ENCODE measurements at places on chromosomes 13 and 19. TPM values are rescaled to one million over a fixed set of nuclear protein-coding genes. Genes with fewer than 3 reads are reported as not detected.

DNA sequence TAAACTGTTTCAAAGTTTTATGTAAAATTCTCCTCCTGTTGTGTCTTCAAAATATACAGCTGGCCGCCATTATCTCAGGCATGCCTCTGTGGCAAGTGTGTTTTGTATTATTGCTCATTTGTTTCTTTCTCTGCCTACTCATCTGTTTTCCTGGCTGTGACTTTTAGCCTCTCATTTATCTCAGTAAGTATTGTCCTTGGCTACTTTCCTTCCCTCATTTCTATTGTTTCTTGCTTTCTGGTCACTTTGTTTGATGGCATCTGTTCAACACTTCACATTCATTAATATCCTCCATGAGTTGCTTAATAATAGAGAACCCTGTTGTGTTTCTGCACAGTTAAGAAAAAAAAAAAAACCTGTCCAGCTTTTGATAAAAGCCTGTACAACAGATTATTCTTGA, 869.4 kb downstream of the PCDH17 start:
- no peak for DNase-seq
- no peak overlapping the region for H3K27ac ChIP-seq
- no peaks in the 10 kb centered on the region for H3K36me3 ChIP-seq
- H3K27me3 ChIP-seq: no peaks in the 10 kb centered on the region
- H3K4me3 ChIP-seq: no peak overlapping the region

DNA sequence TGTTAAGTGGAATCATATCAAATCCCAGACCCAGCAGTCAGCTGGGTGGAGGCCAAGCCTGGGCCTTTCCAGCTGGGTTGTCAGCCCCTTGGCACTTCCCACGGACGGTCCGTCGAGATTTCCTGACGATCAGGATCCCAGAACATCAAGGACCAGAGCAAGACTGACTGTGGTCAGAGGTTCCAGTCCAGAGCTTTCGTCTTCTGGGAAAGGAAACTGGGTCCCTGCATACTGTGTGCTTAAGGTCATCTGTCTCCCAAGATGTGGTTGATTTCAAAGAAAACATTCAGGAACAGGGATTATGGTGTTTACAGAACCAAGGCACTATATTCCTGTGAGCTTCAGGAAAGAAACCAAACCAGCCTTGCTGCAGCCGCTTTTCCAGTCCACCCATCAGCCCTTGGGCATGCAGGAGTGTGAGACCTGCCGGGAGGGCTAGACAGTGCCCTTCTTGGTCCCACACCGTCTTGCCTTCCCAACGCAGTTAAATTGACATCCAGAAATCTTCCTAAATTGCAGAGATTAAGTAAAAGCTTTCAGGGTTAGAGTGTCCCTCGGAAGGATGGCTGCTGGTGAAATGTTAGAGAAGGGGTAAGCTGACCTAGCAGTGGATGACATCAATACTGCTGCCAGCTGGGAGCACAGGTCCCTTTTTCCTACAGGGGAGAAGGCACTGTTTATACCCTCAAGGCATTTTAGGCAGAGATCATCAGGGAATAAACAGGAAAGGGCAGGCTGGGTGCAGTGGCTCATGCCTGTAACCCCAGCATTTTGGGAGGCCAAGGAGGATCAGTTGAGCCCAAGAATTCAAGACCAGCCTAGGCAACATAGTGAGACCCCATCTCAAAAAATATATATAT, 5.0 kb upstream of the C19orf33 start:
- no peak overlapping the region for H3K27ac ChIP-seq
- H3K4me1 ChIP-seq: no peaks in the 10 kb centered on the region
- no peak overlapping the region for H3K4me3 ChIP-seq
- no peaks in the 10 kb centered on the region for H3K36me3 ChIP-seq
- H3K27me3 ChIP-seq: no peaks in the 10 kb centered on the region

GRCh38 chr13:36675213-36675536, 1.4 kb downstream of the SERTM1 start:
- no peaks in the 10 kb centered on the region for H3K4me1 ChIP-seq
- H3K27ac ChIP-seq: no peak overlapping the region
- no peaks in the 10 kb centered on the region for H3K36me3 ChIP-seq
- no peak overlapping the region for H3K4me3 ChIP-seq
- H3K27me3 ChIP-seq: no peaks in the 10 kb centered on the region
- DNase-seq: no peak

DNA sequence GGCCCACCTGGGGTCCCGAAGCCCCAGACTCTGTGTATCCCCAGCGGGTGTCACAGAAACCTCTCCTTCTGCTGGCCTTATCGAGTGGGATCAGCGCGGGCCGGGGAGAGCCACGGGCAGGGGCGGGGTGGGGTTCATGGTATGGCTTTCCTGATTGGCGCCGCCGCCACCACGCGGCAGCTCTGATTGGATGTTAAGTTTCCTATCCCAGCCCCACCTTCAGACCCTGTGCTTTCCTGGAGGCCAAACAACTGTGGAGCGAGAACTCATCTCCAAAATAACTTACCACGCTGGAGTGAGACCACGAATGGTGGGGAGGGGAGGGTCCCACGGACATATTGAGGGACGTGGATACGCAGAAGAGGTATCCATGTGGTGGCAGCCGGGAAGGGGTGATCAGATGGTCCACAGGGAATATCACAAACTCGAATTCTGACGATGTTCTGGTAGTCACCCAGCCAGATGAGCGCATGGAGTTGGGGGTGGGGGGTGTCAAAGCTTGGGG, 1.0 kb upstream of the ICAM5 start:
- H3K4me3 ChIP-seq: no peak overlapping the region
- H3K27ac ChIP-seq: no peak overlapping the region
- H3K36me3 ChIP-seq: no peaks in the 10 kb centered on the region
- H3K4me1 ChIP-seq: peaks cover 9% of the 10 kb centered on the region
- H3K27me3 ChIP-seq: peaks cover 3% of the 10 kb centered on the region
- no peak for DNase-seq

GRCh38 chr13:77919246-77919920, 752 bp upstream of the EDNRB start:
- H3K4me1 ChIP-seq: no peaks in the 10 kb centered on the region
- no peaks in the 10 kb centered on the region for H3K27me3 ChIP-seq
- no peaks in the 10 kb centered on the region for H3K36me3 ChIP-seq

- H3K27ac ChIP-seq: no peak overlapping the region
- H3K36me3 ChIP-seq: no peaks in the 10 kb centered on the region
- no peaks in the 10 kb centered on the region for H3K4me1 ChIP-seq
- no peak for DNase-seq
- H3K4me3 ChIP-seq: no peak overlapping the region
These were observed 27.1 kb downstream of the POU4F1 start for GRCh38 chr13:78576261-78576660.

DNA sequence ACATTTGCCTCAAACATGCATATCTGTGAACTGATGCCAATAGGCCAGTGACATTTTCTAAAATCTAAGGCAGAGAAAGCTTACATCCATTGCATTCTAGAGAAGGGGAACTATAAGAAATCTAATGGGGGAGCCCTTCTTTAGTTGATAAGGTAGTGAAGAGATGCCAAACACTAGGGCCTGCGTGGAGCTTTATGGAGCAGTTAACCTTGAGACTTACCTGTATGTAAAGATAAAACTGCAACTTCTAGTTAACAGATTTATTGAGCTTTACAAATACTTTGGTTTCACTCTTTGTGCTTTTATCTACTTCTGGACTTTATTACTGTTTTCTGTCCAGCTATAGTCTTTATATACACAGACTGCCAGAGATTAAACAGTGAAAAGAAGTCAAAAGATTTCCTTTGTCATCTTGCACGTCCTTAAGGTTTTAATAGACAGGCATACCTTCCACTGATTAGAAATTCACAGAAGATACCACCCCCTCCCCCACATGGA, 457.6 kb downstream of the KLF12 start:
- no peak for DNase-seq
- no peak overlapping the region for H3K27ac ChIP-seq
- no peaks in the 10 kb centered on the region for H3K36me3 ChIP-seq
- no peak overlapping the region for H3K4me3 ChIP-seq

DNA sequence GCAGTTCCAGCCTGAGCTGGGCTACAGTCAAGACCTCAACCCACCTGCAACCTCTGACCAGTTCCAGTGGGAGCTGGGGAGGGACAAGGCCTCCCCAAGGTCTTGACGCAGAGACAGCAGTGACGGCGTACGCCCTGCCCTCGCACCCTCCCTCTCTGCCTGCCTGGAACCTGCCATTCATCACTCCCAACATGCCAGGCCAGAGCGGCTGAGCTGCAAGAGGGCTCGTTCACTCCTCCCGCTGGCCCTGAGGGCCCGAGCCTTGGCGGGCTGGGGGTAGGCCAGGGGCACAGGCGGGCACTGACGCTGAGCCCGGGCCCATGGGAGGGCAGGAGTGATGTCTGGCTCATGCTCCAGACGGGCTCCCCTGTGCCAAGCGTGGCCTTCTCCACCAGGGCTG, 8.2 kb downstream of the NDUFA11 start:
- H3K36me3 ChIP-seq: no peaks in the 10 kb centered on the region
- no peak overlapping the region for H3K4me3 ChIP-seq
- DNase-seq: no peak
- H3K4me1 ChIP-seq: no peaks in the 10 kb centered on the region
- H3K27me3 ChIP-seq: no peaks in the 10 kb centered on the region

The FPR2 gene
- not detected for total RNA-seq

The GPR12 gene
- not detected for total RNA-seq

The BLOC1S3 gene
- total RNA-seq: 4.8 TPM

The ACP7 gene
- total RNA-seq: 0.09 TPM

The RASAL3 gene
- total RNA-seq: 0.83 TPM

The KIR3DL2 gene
- total RNA-seq: not detected

Measured in pancreas (tissue), 10 donors.